Smooth muscle cell of the brain vasculature (primary cell): ENCODE measurements at places on chromosomes 2 and 18.
A peak's percentile ranks its signal among the peaks of the same experiment; 100 is the strongest.

GRCh38 chr2:214126135-214126534, 284.7 kb upstream of the VWC2L start:
- no peak for DNase-seq

DNA sequence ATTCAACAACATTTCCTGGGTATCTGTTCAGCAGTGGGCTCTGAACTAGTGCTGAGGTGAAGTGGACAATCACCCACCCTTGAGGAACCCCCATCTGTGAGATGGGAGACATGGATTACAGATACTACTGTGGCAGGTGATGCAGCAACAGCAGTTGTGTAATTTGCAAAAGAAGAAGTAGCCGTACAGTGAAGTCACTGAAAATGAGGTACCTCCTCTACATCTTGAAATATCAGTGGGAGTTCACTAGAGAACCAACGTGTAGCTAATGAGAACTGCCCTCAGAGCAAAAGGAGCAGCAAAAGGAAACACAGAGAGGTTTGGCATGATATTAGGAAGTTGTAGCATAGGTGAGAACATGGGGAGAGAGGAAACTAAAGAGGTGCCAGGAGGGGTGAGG, 41.3 kb downstream of the VSNL1 start:
- DNase-seq: no peak

DNA sequence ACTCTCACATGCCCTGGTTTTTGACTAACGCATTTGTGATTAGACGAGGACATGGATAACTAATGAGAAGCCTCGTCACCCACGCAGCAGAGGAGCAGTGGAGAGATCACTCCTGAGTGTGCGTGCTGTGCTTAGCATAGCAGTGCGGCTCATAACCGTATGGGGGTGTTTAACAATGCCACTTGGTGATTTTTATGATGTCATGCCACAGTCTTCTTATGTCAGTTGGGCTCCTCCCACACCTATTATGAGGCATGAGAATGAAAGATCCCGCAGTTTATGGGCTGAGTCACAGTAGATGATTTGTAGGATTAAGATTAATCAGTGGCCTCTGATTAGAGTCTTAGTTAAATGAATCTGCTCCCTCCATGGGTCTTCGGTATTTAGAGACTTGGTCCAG, 2.5 kb upstream of the SMIM21 start:
- no peak for DNase-seq

DNA sequence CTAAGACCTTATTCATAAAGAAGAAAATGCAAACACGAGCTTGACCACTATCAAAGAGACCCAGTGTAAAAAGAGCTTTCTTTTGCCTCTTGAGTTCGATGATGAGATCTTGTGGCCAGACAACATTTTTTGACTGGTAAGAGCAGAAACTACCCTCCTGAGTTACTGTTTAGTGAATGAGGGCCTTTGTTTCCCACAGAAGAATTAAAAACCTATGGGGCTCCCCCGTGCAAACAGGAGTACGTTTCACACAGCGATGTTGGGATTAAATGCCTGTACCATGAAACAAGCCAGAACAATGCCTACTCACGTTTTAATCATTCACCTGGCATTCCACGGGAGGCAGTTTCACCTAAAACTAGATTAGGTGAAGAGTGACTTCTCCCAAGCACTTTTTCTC, 36.0 kb downstream of the MYCN start:
- no peak for DNase-seq

- DNase-seq: no peak
Measured at GRCh38 chr2:240795916-240796510, 24.0 kb downstream of the KIF1A start.

DNA sequence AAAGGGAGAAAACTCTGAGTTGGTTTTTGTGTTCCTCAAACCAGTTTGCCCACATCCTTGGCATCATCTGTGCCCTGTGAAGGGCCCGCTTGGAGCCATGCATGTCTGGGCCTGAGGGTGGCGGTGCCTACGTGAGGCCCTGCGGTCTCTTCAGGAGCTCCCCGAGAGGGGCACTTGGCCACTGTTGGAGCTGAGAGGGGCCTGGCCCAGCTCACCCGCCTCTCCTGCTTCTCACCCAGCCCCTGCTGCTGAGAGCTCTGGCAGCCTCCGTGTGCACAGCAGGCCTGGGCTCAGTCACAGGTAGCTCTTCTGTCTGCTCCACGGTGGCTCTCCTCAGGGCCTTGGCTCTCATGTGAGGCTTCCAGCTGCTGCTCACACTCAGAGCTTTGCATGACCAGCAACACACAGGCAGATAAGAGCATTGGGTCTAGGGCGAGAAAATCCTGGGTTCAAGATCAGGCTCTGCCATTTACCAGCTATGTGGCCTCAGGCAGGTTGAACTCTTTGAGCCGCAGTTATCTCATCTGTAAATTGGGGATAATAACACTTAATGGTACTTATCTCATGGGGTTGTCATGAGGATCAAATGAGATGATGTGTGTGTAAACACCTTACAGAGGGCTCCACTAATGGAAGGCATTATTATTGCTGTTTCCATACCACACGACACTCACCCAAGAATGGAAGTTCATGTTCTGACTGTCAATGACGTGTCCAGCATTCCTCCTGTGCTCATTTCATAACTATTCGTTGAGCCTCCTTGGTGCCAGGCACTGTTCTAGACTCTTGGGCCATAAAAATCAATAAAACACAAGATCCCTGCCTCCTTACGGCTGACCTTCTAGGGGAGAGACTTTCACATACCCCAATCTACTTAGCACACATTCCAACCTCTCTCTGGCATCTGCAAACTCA, 41.6 kb upstream of the PLB1 start:
- DNase-seq: no peak

DNA sequence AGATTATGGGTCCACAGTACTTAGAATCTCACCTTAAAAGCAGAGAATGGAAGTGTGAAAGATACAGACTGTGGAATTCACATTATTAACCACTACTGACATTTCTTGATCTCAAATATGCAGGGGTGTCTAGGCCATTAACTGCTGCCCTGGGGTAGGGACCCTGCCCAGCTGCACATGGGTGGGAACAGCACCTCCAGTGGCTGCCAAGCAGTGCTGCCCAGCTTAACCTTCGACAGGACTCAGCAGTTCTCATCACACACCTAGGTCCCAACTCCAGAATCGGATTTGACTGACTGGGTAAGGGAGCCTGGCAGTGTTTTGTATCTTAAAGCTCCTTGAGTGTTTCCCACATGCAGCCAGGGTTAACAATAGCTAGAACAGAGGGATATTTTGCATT, 14.9 kb downstream of the ERFE start:
- no peak for DNase-seq

- DNase-seq: no peak
Measured at GRCh38 chr2:74201196-74201595, 2.8 kb downstream of the MTHFD2 start.

DNA sequence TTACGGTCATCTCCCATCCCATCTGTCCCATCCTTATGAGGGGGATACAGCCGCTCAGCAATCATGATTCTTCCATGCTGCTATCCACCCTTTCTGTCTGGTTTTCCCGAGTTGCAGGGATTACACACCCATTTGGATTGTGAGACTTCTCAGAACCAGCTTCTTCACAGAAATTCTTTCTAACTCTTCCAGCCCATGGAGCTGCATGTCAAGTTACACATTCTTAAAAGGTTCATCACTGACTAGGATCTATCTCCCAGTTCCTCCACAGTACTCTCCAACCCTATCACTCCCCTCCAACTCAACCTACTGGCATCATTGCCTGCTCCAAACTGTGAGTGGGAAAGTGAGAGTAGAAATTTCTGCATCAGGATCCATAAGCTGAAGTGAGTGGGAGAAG, 558.2 kb upstream of the TNP1 start:
- no peak for DNase-seq

DNA sequence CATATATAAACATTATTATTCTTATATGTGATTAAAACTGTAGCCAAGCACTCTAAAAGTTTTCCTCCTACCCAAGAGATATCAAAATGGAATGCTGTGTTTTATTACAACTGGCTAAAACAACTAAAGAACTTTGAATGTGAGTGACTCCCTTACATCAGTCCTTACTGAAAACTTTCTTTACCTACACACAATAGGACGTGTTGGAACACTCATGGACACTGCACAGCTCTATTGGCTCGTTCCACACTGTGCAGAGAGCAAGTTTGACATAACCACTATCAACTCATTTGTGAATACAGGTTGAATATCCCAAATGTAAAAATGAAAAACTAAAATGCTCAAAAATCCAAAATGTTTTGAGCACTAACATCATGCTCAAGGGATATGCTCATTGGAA, 650.6 kb downstream of the SLC4A3 start:
- DNase-seq: no peak

- peak; percentile 77 for DNase-seq
Measured at GRCh38 chr2:226478109-226478809, 321.4 kb downstream of the IRS1 start.

- no peak for DNase-seq
Measured at GRCh38 chr2:38433607-38433975, 56.5 kb upstream of the ATL2 start.

- DNase-seq: no peak
Measured at GRCh38 chr2:24754985-24755705, 38.0 kb downstream of the PTRHD1 start.

DNA sequence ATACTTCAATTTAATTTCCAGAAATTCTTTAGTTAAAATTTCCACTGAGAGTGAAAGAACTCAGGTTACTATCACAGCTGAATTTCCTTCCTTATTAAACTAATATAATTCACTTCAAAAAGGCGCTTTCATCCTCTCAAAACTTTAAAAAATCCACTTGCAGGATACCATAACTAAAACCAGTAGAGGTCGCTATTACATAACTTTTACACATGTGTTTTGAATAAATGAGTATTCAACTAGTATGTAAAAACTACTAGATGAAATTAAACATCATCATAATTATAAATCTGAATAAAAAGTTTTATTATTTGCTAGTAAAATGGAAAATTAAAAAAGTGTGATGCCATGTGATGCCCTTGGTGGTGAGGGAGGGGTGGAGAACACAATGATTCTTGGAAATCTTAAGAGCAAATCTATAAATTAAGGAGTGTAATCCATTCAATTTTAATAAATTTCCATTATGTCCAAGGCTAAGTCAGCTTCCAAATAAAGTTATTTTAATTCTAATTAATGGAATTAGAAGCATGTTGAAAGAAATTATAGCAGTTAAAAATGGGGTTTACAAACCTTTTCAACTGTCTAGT, 61.4 kb downstream of the SOS1 start:
- peak; percentile 23 for DNase-seq

DNA sequence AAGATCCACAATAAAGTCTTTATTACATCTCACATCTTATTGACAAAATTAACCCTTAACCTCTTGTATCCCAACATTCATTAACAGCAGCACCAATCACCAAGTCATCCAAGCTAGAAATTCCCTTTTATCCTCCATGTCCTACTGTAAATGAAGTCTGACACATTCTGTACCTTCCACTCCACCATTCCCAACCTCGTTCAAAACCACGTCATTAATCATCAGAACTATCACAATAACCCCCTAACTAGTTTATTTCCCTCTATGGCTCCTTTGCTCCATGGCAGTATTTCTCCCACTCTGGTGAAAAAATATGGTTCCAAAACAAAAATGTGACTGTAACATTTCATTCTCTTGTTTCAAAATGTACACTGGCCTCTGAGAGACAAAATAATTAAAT, 1626.2 kb downstream of the LRP1B start:
- DNase-seq: no peak

DNA sequence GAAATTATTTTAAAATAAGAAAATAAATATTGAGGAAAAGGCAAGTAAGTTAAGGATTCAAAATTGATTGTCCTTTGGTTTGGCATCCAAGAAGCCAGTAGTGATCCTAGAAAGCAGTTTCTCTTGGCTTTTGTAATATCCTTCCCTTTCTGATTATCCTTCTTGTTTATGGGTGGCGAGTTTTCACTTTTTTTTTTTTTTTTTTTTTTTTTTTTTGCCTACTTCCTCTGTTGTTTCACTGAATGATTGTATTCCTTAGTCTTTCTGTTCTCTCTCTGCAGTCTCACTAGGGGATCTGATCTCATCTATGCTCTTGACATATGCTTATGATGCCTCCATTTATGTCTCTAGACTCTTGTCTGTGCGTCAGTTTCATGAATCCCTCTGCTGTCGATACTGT, 4.2 kb downstream of the NAPG start:
- no peak for DNase-seq

GRCh38 chr2:102022884-102023539, 31.3 kb downstream of the IL1R2 start:
- DNase-seq: no peak

DNA sequence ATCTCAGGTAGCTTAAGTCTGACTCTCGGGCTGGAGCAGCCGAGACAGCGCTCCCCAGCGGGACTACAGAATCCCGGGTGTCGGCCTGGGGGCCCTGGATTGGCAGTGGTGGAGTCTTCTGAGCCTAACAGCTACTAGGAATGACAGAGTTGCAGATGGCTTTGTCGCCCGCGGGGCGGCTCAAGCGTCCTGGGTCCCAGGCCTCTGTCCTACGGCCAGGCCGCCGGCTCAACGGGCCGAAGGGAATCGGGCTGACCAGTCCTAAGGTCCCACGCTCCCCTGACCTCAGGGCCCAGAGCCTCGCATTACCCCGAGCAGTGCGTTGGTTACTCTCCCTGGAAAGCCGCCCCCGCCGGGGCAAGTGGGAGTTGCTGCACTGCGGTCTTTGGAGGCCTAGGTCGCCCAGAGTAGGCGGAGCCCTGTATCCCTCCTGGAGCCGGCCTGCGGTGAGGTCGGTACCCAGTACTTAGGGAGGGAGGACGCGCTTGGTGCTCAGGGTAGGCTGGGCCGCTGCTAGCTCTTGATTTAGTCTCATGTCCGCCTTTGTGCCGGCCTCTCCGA, 8.8 kb downstream of the SIX2 start:
- no peak for DNase-seq

GRCh38 chr18:53862921-53863320, 361.5 kb downstream of the MBD2 start:
- no peak for DNase-seq
